Activated effector memory CD4-positive, alpha-beta T cell treated with Interleukin-2 at 50 U/mL for 16 hours (primary cell): ENCODE measurements at places on chromosomes 5 and 9.

DNA sequence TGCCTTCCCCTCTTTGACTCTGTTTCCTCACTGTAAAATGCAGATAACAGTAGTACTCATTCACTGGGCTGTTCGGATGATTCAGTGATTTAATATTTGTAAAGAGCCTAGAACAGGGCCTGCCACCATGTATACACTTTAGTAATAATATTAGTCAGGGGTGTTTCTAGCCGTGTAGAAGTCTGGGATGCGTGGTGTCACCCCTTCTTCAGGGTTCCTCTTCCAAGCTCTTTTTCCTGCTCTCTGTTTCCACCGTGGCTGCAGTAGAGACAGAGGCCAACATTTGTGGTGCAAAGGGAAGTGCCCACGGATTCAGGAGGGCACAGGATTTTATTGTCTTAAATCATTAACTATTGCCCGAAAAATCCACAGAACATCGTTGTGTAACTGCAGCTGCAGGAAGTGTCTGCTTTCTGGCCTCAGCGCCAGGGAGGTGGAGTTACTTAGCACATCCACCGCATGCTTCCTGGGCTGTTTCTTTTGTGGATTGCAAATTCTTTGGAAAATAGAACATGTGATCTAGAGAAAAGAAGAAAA lies 61.7 kb downstream of the TRIO start:
- DNase-seq: no peak

DNA sequence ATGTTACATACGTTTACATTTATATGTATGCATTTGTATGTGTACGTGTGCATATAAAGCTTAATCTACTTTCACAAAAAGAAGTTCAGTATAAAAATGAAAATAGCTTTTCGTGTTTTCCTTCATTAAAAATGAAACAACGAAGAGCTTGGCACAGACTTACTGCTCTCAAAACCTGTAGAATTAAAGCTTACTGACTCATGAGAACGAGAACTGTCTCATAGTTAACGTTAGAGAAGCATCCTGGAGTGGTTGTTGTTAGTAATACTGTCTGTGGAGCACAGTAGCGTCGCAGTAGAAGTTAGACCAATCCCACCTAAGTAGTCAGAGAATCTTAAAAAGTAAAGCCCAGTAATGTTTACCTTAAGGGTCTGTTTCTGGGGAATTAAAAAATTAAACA lies 1.3 kb downstream of the MAT2B start:
- no peak for DNase-seq

DNA sequence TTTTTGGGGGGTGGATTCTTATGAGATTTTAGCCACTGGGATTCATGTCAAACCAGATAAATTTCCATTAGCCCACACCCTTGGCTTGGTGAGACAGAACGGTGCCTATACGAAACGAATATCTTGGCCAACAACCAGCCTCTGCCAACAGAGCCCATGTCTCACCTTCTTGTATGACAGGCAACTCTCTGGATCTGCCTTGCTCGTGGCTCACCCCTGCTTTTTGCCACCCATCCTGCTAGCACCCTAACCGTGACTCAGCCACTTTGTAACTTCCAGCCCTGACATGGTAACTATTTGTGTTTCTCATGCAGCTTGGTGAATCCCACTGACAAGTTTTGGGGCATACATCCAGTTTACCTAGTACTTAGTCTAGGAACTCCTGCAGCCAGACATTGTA lies 457.0 kb downstream of the SPATA31D1 start:
- no peak for DNase-seq

DNA sequence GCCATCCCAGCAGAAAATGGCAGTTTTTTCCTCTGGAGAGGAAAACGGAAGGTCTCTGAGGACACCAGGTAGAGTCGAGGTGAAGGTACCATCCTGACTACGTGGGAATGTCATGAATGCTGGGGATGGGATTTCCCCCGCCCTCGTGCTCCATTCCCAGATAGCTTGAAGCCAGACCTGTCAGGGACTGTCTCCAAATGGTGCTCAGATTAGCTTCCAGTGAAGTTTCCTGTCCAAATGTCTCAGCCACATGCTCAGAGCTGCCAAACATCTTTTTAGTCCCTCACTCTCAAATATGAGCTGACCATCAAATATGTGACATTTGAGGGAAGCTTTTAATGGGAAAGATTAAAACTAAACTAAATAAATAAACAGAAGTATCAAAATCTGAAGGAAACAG lies 7.6 kb upstream of the ANKRD34B start:
- no peak for DNase-seq

- no peak for DNase-seq
Observed at GRCh38 chr9:18405240-18405639, 68.7 kb upstream of the ADAMTSL1 start.

- DNase-seq: no peak
Observed at GRCh38 chr9:136567651-136568287, 21.9 kb upstream of the NOTCH1 start.

DNA sequence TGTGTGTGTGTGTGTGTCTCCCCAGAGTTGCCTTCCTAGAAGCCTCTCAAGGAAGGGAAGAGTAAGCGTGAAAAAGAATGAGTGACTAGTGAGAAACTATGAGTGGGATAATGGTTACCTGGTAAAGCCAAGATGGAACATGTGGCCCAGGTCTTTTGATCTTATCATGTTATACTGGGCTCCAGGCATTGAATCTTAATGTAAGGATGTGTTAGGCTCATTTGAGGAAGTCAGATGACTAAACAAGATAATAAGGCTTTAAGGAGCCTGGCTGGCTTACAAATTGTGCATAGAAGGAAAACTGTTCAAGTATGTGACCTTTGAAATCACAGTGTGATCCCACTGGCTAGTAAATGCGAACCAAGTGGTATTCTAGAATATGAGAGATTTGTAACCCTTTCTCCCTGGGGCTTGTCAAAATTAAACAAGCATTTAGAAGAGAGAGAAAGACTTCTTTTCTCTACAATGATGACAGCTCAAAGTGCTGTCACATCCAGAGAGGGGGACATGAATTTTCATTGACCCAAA lies 29.9 kb upstream of the HMHB1 start:
- DNase-seq: no peak

GRCh38 chr5:147971472-147971871 lies 65.1 kb upstream of the C5orf46 start:
- no peak for DNase-seq

DNA sequence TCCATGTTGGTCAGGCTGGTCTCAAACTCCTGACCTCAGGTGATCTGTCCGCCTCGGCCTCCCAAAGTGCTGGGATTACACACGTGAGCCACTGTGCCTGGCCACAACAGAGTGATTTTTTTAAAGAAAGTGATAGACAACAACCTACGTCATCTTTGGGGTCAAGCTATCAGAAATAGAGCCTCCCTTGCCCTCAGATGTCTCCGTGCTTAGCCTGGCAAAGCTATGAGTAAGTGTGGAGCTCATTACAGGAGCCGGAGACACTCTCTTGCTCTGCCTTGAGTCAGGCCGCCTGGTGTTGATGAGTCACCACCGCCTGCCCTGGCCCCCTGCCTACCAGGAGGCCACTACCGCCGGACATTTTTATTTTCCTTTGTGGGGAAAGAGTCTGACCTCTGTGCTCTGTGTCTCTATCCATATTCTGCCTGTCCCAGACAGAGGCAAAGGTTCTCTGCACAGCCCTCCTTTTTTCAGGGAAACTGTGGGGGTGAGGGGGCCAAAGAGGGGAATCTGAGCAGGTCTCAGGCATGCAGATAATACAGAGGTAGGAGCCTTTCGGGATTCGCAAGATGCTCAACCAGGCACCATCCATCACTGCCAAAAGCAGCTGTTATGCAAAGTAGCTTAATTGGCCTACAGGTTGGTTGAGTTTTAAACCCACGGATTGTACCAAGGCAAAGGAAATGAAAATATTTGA lies 123.7 kb upstream of the CPEB4 start:
- no peak for DNase-seq

DNA sequence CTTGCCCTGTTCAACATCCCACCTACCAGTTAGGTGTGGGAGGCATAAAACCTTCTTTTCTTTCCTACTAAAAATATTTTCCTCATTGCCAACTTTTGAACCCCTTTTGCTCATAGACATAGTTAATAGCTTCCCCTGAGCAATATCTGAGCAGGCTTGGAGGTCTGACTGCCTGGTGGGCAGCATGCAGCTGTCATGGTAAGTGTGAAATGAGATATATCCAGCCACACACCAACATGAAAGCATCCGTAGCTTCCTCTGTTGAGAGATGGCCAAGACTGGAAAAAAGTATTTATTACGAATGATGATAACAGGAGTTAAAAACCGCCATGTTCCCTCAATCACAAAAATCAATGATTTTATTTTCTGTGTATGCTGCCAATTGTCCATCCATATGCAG lies 190.1 kb downstream of the TMEM38B start:
- DNase-seq: no peak

DNA sequence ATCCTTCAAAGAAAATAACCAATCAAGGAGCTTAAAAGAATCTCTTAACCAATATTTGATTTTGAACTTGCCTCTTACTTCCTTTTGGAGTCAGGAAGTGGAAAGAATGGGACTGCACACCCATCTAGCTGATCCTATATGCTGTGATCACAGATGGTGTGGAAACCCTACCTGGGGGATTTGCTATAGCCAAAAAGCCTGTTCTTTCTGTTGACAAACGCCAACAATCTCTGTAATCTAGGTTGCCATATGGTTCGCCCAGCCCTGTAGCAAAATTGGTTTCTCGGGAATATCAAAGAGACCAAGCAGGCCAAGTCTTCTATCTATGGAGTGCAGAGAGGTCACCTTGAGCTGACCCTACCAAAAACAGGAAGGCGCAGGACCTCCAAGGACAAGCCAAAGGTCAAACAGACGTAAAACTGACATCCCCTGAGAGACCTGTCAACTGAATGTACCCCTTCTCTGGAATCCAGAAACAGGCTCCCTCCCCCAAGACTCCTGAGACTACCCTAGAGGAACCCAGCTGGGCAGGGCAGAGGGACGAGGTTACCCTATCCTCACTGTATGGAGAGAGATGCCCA lies 19.4 kb downstream of the NRG2 start:
- DNase-seq: no peak

DNA sequence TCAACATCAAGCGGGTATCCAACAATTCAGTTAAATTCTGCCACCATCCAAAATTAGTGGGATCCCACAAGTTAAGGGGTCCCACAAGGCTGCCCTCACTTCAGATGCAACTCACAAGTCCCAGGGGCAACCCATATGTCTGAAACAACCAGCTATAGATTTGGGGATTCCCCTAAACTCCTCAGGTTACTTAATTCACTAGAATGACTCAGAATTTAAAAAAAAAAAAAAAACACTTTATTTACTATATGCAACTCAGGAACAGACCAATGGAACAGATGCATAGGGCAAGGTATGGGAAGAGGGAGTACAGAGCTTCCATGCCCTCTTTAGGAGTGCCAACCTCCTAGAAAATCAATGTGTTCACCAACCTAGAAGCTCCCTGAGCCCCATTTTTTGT lies 15.1 kb downstream of the AUH start:
- DNase-seq: no peak

- DNase-seq: no peak
Observed at GRCh38 chr9:98570055-98570454, 138.7 kb downstream of the GABBR2 start.

DNA sequence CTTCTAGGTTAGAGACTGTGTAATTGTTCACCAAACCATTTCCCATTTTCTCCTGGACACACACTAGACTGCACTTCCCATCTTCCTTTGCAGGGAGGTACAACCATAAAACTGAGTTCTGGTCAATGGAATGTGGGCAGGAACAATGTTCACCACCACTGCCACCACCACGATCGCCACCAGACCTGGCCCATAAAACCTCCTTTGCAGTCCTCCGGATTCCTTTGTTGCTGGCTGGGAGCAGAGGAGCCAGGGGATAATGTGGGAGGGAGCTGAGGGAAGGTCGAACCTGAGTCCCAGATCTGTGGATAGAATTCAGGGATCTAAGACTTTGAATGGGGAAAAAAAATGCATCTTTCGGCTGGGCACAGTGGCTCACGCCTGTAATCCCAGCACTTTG lies 29.4 kb upstream of the EGFLAM start:
- DNase-seq: no peak

DNA sequence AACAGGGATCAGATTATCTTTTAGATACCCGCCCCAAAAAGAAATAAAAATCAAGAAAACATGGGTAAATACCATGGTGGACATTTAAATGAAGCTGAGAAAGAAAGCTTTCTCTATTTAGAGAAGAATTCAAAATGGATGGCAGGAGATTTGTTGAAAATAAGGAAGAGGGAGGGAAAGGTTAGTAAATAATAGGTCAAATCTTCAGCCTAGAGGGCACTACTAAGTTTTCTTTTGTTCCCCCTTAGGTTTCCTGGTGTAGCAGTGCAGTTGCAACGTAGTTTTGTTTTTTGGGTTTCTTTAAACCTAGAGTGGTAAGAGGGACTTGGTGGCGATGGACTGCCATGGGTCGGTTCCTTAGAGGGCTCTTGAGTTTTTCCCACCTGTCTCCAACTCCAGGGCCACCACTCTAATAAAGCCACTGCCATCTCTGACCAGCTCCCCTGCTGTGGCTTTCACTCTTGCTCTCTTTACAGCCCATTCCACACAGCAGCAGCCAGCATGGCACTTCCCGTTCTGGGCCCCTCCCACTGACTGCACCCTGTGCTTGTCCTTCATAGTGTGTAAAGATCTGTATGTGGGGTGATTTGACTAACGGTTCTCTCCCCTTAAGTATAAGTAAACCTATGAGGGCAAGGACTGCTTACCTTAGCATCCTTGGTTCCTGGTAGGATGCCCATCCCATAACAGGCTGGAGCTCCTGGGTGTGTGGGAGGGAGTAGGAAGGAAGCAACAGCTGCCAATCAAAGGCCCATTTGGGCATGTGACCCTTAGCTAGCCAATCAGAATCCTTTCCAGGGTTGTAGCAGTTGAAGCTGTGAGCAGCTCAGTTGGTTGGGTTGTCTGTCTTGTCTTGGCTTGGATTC lies 118.3 kb downstream of the SLC1A3 start:
- no peak for DNase-seq

GRCh38 chr9:129654554-129655040 lies 10.8 kb upstream of the PRRX2 start:
- DNase-seq: no peak

DNA sequence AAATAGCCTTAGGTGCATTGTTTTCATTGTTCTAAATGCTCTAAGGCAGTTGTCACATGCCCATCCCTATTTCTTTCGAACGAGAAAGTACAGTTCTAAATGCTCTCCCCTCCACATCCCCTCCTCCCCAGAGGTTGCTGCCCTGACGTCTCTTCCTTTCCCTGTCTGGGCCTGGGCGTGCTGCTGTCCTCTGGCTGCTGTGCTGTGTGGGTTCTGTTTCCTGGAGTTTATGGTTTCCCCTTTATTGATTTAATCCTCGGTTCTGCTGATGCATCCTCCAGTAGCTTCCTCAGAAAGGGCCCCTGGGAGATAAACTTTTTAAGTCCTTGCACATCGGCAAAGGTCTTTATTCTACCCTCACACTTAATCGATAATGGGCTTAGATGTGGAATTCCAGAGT lies 48.8 kb downstream of the MVB12B start:
- DNase-seq: no peak

DNA sequence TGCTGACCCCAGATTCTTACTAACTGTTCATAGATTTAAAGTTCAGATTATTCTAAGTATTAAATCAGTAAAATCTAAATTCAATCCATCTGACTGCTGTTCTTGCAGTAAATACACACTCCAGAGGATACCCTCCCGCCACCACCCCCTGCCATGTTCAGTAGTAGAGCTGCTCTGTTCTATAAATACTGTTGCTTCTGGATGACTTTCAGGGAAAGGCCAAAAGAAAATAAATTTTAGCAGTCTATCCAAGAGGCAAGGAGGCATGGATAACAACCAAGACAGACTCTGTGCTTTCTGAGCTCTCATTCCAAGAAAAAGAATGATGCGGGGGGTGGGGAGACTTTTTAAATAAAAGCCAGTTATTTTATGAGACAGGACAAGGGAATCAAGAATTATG lies 115.1 kb downstream of the ADAMTS6 start:
- no peak for DNase-seq
